ENCODE measurements at places on chromosomes 6 and 20.

DNA sequence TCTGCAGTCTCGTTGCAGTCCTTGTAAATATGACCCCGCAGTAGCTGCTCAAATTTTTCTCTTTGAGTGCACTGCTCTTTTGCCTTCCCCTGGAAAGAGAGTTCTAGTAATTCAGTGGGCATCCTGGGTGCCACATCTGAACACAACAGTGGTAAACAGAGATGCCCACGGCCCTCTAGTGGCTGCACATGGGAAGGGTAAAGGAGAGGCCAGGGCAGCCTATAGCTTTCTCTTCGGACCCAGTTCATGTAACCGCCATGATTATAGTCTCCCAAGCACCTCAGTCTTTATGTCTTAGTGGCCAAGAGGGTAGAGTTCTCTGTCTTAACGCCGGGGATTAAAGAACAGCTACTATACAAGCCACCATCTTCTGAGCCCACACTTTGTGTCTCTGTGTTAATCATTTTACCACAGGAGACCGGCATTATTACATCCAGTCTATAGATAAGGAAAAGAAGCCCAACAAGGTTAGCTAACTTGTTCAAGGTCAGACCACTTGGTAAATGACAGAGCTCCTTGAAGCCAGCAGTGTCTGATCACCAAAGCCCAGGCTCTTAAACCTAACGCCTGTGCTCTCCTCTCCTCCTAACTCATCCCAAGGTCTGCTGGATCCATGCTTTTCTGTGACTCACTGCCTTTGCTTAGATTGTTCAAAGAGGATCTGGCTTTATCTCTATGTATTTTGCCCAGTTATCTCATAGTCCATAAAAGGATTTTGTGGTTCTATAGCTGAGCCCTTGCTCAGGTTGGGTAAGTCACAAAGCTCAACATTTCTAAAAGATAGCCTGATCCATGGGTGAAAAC is 81.8 kb downstream of the ISM1 start:
- DNase-seq, result peak; percentile 15

GRCh38 chr6:136365776-136366354 is 76.2 kb upstream of the BCLAF1 start:
- no peak for DNase-seq

DNA sequence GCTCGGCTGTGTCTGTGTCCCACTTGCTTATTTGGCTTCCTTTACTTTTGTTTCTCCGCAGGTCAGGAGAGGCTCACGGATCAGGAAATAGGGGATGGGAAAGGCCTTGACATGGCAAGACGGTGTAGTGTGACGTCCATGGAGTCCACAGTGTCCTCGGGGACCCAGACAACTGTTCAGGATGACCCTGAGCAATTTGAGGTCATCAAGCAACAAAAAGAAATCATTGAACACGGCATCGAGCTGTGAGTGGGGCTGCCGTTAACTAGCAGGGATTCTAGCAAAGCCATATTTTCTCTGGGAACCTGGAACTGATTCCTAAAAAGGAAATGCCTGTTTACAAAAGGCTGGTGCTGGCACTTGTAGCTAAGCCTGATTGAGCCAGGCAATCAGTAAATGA is 54.4 kb downstream of the ARFGEF2 start:
- DNase-seq, result no peak

DNA sequence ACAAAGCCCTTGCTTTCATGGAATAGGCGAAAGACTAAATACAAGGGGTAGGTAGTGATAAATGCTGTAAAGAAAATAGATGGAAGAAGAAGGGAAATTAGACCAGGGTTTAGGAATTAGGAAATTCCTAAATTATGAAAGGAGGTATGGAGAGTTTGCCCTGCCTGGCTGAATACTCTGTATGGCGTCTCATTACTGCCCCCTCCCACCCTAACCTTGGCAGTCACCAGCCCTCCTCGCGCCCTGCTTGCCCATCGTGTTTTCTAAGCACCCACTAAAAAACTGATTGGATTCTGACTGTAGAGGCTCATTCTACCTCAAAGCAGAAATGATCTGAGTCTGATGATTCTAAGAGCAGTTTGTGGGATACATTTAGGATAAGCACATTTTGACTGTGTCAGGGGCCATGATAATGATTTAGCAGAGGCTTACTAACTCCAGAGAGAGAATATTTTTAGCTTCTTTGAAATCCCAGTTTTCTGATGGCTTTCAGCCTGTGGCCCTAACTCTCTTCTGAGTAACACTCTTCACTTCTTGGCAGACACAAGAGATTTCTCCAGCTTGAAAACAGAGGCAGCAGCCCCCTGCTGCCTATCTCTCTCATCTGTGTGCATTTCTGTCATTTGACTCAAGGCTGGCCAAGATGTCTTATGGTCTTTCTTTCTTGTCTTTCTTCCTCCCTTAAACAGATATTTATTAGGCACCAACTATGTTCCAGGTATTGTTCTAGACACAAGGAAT is 1.4 kb upstream of the CHD6 start:
- peak; percentile 27 for DNase-seq

- no peak for DNase-seq
These were observed 42.3 kb upstream of the TMEM181 start for GRCh38 chr6:158517581-158517980.

- DNase-seq, result no peak
These were observed 470.1 kb downstream of the MAFB start for GRCh38 chr20:40218971-40219370.

All from SK-N-DZ (cell line).